Heart left ventricle (tissue), 16 donors: ENCODE measurements at places on chromosomes 1 and 21. TPM values are rescaled to one million over a fixed set of nuclear protein-coding genes. Genes with fewer than 3 reads are reported as not detected.

GRCh38 chr21:43810505-43811261, 21.3 kb downstream of the RRP1 start:
- no peak overlapping the region for H3K27ac ChIP-seq
- H3K4me3 ChIP-seq = no peak overlapping the region
- H3K36me3 ChIP-seq = no peaks in the 10 kb centered on the region
- no peaks in the 10 kb centered on the region for H3K27me3 ChIP-seq
- DNase-seq = peak; percentile 86

DNA sequence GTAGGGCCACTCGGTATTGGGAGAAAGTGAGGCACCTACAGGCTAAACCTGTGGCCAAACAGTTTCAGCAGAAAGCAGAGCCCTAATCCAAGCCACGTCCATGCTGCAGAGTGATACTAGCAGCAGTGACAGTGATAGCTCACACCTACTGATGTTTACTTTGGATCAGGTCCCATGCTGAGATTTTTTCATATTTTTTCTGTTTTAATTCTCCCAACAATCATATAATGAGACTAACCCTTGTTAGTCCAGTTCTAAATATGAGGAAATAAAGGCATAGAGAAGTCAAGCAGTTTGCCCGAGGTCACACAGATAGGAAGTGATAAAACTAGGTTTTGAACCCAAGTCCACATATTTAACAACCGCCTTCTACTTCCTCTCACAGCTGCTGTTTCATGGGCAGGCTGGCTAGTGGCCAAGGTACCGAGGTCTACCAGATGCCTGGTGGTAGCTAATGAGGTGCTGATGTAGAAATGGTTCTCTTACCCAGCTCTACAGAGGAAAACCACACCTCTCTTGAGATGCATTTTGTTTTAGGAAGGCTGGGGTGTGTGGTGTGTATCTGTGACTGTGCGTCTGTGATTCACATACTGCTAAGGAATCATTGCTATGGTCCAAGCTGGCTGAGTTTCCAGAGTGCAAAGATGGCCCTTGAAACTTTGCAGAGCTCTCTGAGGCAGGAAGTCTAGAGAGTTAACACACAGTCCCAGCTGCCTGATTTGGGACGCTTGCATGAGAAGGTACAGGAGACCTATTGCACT, 80.3 kb upstream of the ARTN start:
- no peak overlapping the region for H3K4me3 ChIP-seq
- no peak overlapping the region for H3K27ac ChIP-seq
- H3K27me3 ChIP-seq = no peaks in the 10 kb centered on the region
- peaks cover 16% of the 10 kb centered on the region for H3K4me1 ChIP-seq
- peak; percentile 84 for DNase-seq
- no peaks in the 10 kb centered on the region for H3K36me3 ChIP-seq

FAM43B gene
- 1.9 TPM for polyA plus RNA-seq

TMEM61 gene
- polyA plus RNA-seq = not detected

- no peaks in the 10 kb centered on the region for H3K27me3 ChIP-seq
- no peak for DNase-seq
- no peak overlapping the region for H3K4me3 ChIP-seq
- H3K36me3 ChIP-seq = no peaks in the 10 kb centered on the region
These were observed 13.3 kb upstream of the PCBP3 start for GRCh38 chr21:45630066-45630694.

CR1L gene
- polyA plus RNA-seq = not detected

DNA sequence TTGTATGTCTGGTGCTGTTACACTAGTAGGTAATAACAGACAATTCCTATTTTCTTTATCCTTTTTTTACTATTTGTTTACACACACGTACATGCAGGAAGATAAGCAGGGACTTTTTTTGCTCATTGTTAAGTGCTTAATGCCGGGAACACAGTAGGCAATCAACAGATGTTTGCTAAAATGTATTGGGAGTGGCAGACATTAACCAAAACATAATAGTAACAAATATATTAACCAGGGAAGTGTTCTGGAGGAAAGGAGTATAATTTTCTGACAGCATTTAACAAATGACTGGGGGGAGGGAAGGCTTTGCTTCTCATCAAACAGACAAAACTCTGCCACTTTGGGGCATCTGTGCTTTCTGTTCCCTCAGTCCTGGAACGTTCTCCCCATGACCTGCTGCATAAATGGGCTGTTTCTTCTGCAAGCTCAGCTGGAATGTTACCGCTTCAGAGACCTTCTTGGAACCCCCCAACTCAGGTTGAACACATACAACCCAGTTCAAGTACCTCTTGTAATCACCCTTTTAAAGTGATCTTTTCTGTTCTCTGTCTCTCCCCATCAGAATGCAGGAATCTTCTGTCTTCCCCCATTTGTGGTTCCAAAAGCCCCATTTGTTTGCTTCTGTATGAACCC, 2.1 kb downstream of the CR1L start:
- no peak overlapping the region for H3K27ac ChIP-seq
- DNase-seq = no peak
- no peaks in the 10 kb centered on the region for H3K36me3 ChIP-seq
- H3K4me3 ChIP-seq = no peak overlapping the region
- peaks cover 5% of the 10 kb centered on the region for H3K4me1 ChIP-seq

GRCh38 chr1:55118651-55119329, 79.4 kb downstream of the PCSK9 start:
- no peak for DNase-seq
- no peaks in the 10 kb centered on the region for H3K27me3 ChIP-seq
- H3K27ac ChIP-seq = no peak overlapping the region
- no peaks in the 10 kb centered on the region for H3K4me1 ChIP-seq

RPE65 gene
- polyA plus RNA-seq = not detected
